ENCODE measurements at places on chromosomes 7 and 10.

- DNase-seq = no peak
Observed at GRCh38 chr10:14686356-14686755, 88.3 kb downstream of the FAM107B start.

DNA sequence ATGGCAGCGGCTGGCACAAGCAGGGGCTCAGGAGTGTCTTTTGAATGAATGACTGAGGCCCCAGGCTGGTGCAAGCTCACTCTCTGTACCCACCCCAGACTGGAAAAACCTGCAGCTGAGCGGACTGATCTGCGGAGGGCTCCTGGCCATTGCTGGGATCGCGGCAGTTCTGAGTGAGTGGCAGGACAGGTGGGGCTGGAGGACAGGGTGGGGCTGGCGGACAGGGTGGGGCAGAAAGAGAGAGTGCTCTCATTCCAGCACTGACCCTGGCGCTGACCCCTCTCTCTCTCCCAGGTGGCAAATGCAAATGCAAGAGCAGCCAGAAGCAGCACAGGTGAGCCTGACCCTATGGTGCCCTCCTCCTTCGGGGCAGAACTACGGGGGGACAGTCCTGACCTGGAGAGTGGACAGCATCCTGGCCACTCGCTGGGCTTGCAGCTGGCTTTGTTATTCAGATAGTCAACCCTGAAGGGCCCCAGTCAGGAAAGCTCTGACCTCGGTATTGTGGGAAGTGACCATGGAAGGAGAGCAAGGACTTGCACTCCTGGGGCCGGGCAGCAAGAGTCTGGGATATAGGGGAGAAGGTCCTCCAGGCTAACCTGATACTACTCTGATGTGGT, 4.1 kb downstream of the FXYD4 start:
- DNase-seq = no peak

- no peak for DNase-seq
Observed at GRCh38 chr7:134083766-134084487, 43.2 kb upstream of the LRGUK start.

DNA sequence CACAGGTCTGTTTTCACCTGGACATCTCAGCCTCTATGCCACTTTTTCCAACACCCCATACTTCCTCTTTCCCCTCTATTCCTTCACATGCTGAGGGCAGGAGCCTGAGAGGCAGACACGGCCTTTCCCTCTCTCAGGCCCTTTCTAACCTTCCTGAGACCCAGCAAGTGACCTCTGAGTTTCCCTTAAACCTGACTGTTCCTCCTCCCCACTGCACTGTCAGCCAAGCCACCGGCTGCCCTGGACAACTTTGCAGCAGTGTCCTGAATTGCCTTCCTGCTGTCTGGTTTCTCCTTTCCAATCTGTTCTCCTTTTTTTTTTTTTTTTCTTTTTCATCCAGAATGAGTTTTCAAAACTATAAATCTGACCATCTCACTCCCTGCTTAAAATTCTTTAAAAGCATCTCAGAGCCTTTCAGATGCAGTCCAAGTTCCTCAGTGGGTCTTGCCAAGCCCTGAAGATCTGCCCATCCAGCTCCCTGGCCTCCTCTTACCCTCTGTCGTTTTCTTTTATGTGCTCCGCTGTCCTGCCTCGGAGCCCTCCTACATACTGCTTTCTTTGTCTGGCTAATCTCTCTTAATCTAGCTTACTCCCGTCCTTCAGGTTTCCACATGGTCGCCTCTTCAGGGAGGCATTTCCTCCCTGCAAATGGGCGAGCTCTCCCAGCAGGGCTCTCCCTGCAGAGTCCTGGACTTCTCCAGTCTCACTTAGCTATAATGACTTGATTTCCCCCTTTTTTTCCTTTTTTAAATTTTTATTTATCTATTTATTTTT, 30.5 kb downstream of the SLC13A4 start:
- no peak for DNase-seq

- no peak for DNase-seq
Observed at GRCh38 chr7:131369354-131369753, 41.7 kb downstream of the MKLN1 start.

DNA sequence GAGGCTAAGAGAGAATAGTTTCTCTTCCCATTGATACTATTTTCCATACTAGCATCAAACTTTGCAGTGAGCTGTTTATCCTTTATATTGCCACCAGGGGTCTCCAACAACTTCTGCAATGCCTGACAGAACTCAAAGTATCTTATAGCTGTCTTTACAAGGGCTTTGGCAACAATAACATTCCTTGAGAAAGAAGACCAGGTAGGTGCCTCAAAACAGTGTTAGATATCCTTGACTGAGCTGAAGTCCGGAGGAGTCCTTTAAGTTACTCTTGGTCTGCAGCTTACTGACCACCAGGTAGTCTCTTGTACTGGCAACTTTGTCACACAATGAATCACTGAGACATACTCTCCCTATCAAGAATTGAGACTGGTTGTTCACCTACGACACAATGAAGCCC, 30.0 kb upstream of the TES start:
- peak; percentile 72 for DNase-seq

- DNase-seq = no peak
Observed at GRCh38 chr7:27171637-27172314, 2.3 kb downstream of the HOXA10 start.

- DNase-seq = no peak
Observed at GRCh38 chr10:51800121-51800520, 100.7 kb upstream of the CSTF2T start.

DNA sequence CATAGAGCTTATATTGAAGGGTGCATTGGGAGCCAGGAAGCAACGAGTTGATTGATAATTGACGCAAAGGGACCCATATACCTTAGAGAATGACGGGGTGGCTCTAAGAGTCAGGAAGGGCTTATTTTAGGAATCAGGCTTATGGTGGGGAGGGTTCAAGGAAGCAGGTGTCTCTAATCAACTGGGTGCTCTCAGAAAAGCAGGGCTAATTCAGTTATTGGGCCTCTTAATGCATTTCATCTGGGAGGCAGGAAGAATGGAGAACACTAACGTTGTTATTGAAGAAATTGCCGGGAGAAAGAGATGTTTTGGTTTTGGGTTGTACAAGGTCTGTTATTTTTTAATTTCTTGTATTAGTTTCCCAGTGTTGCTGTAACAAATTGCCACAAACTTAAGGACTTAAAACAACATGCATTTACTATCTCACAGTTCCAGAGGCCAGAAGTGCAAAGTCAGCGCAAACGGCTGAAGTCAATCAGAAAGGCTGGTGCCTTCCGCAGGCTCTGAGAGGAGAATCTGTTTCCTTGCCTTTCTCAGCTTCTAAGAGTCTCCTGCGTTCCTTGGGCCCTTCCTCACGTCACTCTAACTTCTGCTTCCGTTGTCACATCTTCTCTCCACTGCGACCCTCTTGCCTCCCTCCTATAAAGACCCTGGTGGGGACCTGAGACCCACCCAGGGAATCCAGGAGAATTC, 328.4 kb upstream of the C7orf33 start:
- DNase-seq = no peak

DNA sequence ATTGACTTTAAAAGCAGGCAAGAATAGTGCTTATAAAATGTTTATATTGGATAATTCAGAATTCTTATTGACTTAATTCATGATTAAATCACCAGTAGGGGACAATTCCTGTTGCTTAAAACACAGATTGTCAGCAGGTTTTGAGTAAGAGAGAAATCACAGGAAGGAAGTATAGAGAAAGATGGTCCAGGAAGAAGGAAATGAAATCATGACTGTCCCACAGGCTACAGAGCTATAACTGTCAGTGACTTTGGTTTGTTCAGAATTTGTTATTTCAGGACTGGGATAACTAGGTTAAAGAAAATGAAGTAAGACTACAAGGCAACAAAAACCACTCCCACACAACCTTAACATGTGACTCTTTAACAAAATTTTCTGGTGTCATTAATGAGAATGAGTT, 6.8 kb downstream of the GNGT1 start:
- no peak for DNase-seq

- DNase-seq = no peak
Observed at GRCh38 chr10:88961266-88961665, 8.7 kb upstream of the ACTA2 start.

DNA sequence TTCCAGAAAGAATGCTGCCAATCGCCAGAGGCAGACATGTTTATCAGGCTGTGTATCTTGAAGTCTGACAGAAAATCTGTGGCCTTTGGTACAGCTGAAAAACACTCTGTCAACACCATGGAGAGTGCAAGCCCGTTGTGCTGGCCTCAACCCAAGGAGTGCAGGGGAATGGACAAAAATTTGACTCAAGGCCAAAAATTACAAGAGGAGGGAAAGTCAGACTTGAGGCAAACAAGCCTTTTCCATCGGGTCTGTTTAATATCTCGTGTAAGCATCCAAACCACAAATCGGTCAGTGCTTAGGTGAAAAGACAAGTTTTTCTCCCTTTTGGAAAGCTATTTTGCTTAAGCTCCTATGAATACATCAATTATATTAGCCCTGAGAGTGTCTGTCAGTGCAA, 305.3 kb upstream of the NFE2L3 start:
- no peak for DNase-seq

- DNase-seq = no peak
Observed at GRCh38 chr10:110479710-110480109, 18.0 kb upstream of the DUSP5 start.

DNA sequence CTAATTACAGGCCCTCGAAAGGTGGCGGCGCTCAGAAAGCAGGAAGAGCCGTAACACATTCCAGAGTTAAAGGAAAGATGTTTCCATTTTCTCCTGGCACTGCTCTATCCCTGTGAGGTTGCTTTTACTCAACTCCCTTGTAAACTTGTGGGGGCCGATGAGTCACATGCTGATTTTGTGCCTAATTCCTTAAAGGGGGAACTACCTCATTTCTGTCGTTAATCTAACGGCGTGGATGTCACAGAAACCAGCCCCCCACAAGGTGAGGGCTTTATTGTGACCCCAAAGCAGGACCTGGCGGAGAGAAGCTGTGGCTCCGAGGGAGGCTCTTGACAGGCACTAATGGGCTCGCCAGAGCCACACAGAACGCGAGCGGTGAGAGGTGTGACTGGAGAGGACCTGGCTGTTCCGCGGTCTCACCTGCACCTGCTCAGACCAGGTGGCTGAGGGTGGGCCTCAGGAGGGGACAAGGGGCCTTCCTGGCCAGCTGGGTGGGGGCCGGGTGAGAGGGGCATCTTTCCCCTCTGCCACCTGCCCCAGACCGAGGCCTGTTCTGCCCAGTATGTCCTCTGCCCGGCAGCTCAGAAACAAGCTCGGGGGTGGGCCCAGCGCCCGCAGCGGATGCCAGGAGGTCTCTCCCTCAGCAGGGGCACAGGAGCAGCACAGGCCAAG, 50.9 kb downstream of the CALML3 start:
- DNase-seq = no peak

GRCh38 chr10:72480861-72481260, 126.1 kb upstream of the DNAJB12 start:
- no peak for DNase-seq
